ENCODE measurements at places on chromosomes 6 and 20. TPM values are rescaled to one million over a fixed set of nuclear protein-coding genes. Genes with fewer than 3 reads are reported as not detected.

DNA sequence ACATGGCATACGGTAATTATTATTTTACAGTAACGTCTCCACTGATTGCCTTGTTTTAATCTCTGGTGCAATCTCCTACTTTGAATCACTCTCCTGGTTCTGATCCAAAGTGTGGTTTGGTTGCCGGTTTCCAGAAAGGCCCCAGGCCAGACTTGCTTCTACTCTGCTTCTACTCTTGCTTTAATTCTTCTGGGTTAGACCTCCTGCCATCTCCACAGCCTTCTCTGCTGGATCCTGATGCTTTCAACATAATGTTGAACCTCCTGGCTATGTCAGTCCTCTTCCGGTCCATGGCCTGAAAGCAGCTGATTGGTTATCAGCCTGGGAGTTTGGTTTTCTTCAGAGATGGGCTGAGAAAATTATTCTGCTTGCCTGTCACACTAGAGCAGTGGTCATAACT is 266.5 kb upstream of the RIMS1 start:
- no peak overlapping the region for H3K4me3 ChIP-seq
- H3K27me3 ChIP-seq, result no peaks in the 10 kb centered on the region
- no peak for DNase-seq
- H3K4me1 ChIP-seq, result no peaks in the 10 kb centered on the region
- H3K36me3 ChIP-seq, result no peaks in the 10 kb centered on the region
- no peak overlapping the region for H3K27ac ChIP-seq

DNA sequence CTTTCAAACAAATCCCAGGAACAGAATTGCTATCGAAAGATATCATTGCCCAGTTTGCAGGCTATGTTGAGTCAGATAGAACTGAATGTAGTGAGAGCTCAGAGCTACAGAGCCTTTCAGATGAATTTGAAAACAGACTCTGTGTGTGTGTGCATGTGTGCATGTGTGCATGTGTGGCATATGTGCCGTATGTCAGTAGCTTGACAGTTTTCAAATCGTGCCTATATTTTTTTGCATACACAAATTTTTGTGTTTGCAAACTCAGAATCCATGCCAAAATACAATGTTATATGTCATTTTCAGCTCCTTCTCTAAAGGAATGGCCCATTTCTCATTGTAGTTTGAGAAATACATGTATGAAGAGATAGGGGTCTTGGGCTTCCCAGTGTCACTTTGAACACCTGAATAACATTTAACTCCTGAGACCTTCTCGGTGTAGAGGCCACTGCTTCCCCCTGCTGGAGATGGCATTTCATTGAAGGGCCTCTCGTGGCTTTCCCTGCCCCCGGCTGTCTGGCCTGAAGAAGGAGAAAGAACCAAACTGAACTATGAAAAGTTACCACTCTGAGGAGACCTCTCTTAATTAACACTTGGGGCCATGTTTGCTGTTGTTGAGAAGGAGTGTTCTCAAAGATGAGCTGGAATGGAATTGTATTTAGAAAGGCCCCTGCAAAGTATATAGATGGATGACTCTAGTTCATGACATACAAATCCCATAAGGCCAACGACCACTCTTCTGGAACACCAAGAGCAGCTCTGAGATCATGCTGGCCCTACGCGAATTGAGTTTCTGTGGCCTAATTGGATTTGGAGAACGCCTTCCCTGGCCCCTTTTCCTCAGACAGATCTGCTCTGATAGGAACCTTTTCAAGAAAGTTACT is 58.7 kb downstream of the VAPB start:
- no peak overlapping the region for H3K27ac ChIP-seq
- no peaks in the 10 kb centered on the region for H3K27me3 ChIP-seq
- H3K4me3 ChIP-seq, result no peak overlapping the region
- H3K36me3 ChIP-seq, result peaks cover 30% of the 10 kb centered on the region

DNA sequence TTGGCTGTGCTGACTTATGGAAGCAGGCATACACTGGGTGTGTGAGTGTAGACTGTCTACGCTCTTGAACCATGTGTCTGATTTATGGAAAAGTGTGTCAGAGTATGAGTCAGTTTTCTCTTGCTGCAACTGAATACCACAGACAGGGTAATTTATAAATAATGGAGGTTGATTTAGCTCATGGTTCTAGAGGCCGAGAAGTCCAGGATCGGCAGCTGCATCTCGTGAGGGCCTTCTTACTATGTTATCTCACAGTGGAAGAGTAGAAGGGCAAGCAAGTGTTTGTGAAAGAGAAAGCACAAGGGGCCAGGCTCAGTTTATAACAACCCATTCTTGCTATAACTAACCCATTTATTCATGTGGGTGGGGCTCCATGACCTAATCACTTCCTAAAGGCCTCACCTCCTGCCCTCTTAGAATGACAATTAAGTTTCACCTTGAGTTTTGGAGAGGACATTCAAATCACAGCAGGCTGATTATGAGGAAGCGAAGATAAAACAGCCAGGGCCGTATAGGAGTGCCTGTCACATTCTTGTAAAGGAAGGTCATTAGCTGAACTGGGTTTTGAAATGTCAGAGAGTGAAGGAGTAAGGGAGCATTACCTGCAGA is 6.7 kb downstream of the GPR31 start:
- no peak for DNase-seq
- H3K36me3 ChIP-seq, result no peaks in the 10 kb centered on the region
- H3K4me3 ChIP-seq, result no peak overlapping the region
- no peaks in the 10 kb centered on the region for H3K4me1 ChIP-seq
- H3K27ac ChIP-seq, result no peak overlapping the region
- peaks cover 53% of the 10 kb centered on the region for H3K27me3 ChIP-seq

GRCh38 chr20:63659370-63659769 is 1.3 kb downstream of the RTEL1 start:
- H3K27ac ChIP-seq, result no peak overlapping the region
- peak overlapping the region; percentile 91 for H3K4me3 ChIP-seq
- no peaks in the 10 kb centered on the region for H3K27me3 ChIP-seq
- H3K4me1 ChIP-seq, result peaks cover 9% of the 10 kb centered on the region
- DNase-seq, result peak; percentile 12
- H3K36me3 ChIP-seq, result peaks cover 32% of the 10 kb centered on the region

Gene PROKR2
- total RNA-seq, result not detected

DNA sequence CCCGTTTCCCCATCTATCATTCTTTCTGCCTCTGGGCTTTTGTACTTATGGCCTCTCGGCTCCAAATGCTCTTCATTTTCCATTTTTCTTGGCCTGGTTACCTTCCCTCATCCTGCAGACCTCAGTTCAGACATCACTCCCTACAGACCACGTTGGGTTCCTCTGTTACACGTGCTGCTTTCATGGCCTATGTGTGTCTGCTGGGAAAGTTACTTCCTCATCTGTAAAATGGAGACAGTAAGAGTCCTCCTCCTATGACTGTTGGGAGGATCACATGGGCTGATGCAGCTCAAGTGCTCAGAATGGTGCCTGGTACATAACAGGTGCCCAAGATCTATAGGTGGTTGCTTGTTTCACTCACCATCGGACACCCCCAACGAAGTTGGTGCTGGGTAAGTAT is 13.5 kb downstream of the KCNK17 start:
- peaks cover 24% of the 10 kb centered on the region for H3K27me3 ChIP-seq
- H3K36me3 ChIP-seq, result no peaks in the 10 kb centered on the region
- no peak for DNase-seq
- no peak overlapping the region for H3K27ac ChIP-seq
- H3K4me1 ChIP-seq, result 0 out of 2 replicates have a peak, but pooled peaks cover 2% of the 10 kb centered on the region

Gene REM1
- not detected for total RNA-seq

DNA sequence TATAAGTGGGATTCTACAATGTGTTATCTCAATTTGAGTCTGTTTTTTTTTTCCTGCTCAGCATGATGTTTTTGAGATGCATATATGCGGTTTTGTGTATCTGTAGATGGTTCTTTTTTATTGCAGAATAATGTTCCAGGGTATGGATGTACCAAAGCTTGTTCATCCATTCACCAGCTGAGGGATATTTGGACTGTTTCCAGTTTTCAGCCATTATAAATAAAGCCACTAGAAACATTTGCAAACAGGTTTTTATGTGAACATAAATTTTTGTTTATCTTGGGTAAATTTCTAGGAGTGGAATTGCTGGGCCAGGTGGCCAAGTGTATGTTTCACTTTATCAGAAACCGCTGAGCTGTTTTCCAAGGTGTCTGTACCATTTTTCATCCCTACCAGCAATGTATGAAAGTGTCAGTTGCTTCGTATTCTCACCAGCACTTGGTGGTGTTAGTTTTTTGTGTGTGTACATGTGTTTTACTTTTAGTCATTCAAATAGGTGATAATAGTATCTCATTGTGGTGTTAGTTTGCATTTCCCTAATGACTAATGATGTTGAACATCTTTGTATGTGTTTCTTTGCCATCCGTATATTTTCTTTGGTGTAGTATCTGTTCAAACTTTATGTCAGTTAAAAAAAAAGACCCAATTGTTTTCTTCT is 124.2 kb downstream of the CEBPB start:
- no peaks in the 10 kb centered on the region for H3K27me3 ChIP-seq
- peak; percentile 53 for DNase-seq
- H3K4me1 ChIP-seq, result peaks cover 41% of the 10 kb centered on the region

DNA sequence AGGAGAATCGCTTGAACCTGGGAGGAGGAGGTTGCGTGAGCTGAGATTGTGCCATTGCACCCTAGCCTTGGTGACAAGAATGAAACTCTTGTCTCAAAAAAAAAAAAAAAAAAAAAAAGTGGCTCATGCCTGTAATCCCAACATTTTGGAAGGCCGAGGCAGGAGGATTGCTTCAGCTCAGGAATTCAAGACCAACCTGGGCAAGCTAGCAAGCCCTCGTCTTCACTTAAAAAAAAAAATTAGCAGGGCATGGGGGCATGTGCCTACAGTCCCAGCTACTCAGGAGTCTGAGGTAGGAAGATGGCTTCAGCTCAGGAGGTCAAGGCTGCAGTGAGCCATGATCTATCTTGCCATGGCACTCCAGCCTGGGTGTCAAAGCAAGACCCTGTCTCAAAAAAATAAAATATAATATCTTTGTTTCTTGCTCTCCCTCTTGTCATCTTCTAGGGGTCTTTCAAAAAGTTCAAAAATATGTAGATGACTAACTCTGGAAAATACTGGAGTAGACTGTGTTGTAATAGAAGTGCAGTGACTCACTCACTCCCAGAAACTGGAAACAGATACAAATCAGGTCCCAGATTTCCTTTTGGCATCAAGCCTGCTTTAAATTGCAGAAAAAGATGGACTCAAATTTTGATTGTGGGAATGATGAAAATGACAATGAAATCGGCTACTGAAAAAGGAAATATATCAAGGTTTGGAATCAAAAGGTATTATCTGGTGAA is 2.8 kb upstream of the GINM1 start:
- H3K36me3 ChIP-seq, result no peaks in the 10 kb centered on the region
- H3K4me3 ChIP-seq, result no peak overlapping the region
- no peak overlapping the region for H3K27ac ChIP-seq
- no peaks in the 10 kb centered on the region for H3K27me3 ChIP-seq
- DNase-seq, result peak; percentile 68

Gene BMP7
- not detected for total RNA-seq

Gene MEI4
- not detected for total RNA-seq

Gene MAK
- 0.11 TPM for total RNA-seq

GRCh38 chr6:27547157-27548075 is 74.5 kb upstream of the ZNF184 start:
- peak overlapping the region; percentile 68 for H3K4me3 ChIP-seq
- peak overlapping the region; percentile 38 for H3K27ac ChIP-seq
- peaks cover 17% of the 10 kb centered on the region for H3K4me1 ChIP-seq
- H3K36me3 ChIP-seq, result no peaks in the 10 kb centered on the region

Gene TPD52L1
- 41.4 TPM for total RNA-seq

- no peak overlapping the region for H3K4me3 ChIP-seq
- H3K27me3 ChIP-seq, result no peaks in the 10 kb centered on the region
- H3K27ac ChIP-seq, result no peak overlapping the region
- DNase-seq, result no peak
- H3K4me1 ChIP-seq, result peaks cover 24% of the 10 kb centered on the region
Observed at GRCh38 chr6:129643176-129643575, 66.8 kb downstream of the ARHGAP18 start.

Gene TFAP2D
- not detected for total RNA-seq

Gene TSPO2
- not detected for total RNA-seq

- H3K36me3 ChIP-seq, result no peaks in the 10 kb centered on the region
- H3K4me1 ChIP-seq, result no peaks in the 10 kb centered on the region
- DNase-seq, result no peak
- H3K27ac ChIP-seq, result no peak overlapping the region
- no peak overlapping the region for H3K4me3 ChIP-seq
Observed at GRCh38 chr6:33833599-33833998, 29.8 kb upstream of the MLN start.

DNA sequence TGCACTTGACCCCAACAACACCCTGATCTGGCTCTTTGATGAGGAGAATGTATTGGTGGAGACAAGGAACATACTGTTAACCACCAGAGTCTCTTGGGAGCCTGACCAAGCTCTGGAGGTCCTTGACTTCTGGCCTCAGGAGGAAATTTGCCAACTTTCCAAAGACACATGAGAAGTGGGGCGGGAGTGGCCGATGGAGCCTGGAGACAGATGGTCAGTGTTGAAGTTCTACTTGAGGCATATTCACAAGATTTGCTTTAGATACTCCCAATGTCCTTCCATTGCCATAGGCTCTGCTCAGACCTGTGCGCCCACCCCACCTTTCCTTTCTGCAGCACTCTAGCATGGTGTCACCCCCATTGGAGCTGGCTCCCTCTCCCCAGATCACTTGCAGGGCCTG is 241.0 kb downstream of the SLC24A3 start:
- peaks cover 71% of the 10 kb centered on the region for H3K27me3 ChIP-seq
- H3K4me3 ChIP-seq, result no peak overlapping the region
- H3K36me3 ChIP-seq, result no peaks in the 10 kb centered on the region
- no peaks in the 10 kb centered on the region for H3K4me1 ChIP-seq
- no peak overlapping the region for H3K27ac ChIP-seq

DNA sequence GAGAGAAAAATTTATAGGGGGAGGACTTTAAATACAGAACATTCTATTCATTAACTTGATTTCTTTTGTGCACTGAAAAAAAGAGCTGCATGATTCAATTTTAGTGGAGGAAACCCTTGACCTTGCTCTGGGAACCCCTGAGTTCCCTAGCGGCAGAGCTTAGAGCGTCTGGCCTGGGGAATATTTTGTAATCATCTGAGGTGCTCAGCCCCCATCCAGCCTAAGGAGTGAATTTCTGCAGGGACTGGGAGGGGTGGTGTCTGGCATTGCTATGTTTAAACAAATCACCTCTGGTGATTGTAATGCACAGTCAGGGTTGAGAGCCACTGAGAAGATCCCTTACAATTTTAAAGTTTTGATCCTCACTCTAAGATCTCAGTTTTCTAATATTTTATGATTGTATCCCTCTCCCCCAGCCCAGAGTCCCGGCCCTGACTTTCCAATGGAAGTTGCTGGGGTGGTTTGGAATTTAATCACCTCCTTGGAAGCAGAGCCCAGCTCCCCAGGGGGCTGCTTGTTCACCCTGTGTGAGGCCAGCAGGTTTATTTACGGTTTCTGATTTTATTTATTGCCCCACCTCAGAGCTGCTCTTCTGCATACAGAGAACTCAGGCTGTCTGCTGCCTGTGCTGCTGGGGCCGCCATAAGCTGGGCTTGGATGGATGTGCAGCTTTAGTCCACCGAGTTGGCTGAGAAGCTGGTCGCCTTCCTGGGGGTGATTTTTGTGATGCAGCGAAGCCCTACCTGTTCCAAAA is 263.1 kb downstream of the LRFN2 start:
- no peaks in the 10 kb centered on the region for H3K4me1 ChIP-seq
- no peak for DNase-seq
- H3K27ac ChIP-seq, result no peak overlapping the region
- no peak overlapping the region for H3K4me3 ChIP-seq
- no peaks in the 10 kb centered on the region for H3K36me3 ChIP-seq
- peaks cover 12% of the 10 kb centered on the region for H3K27me3 ChIP-seq

- no peaks in the 10 kb centered on the region for H3K27me3 ChIP-seq
- no peak overlapping the region for H3K4me3 ChIP-seq
- DNase-seq, result no peak
- peak overlapping the region; percentile 63 for H3K27ac ChIP-seq
- no peaks in the 10 kb centered on the region for H3K36me3 ChIP-seq
- H3K4me1 ChIP-seq, result peaks cover 45% of the 10 kb centered on the region
Observed at GRCh38 chr6:106886081-106886843, 88.3 kb downstream of the CD24 start.
